ENCODE measurements at places on chromosomes 11 and 22.

DNA sequence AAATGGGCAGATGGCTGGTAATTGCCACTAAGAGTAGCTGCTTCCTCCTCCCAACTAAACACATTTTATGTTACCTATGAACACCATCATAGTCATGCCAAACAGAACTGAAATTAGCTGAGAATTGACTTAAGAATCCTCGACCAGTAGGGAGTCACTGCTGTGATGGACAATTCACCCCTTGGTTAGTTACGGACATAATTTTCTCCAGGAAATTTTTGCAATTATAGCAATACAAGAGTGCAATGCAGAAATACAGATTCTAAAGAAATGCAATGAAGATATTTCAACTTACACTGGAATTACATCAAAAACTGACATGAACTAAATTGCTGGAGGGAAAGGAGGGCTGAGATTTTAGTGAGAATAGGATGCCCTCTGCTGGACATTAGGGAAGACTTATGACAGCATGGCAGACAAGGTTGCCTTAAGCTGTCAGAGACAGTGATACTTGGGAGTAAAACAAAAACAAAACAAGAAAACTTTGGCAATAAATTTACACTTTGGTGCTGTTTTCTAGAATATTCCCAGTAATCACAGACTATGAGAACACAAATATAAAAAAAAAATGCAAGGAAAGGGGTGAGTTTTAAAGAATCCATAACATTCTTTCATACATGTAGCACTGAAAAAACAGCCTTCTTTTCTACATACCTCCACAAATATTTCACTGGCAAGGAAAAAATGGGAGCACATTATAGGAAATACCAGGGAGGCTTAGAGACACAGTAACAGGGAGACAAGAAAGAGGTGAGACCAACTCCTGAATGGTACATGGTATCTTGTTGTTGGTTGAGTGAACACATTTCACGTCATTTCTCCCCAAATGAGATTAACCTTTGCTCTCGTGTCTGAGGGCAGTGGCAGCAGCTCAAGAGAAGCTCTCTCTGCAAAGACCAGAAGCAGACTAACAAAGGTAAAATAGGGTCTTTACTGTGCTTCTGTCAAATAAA lies 11.2 kb upstream of the PPP2R1B start:
- peak; percentile 77 for DNase-seq

- DNase-seq, result peak; percentile 14
Measured at GRCh38 chr11:11141065-11141464, 212.0 kb downstream of the CSNK2A3 start.

DNA sequence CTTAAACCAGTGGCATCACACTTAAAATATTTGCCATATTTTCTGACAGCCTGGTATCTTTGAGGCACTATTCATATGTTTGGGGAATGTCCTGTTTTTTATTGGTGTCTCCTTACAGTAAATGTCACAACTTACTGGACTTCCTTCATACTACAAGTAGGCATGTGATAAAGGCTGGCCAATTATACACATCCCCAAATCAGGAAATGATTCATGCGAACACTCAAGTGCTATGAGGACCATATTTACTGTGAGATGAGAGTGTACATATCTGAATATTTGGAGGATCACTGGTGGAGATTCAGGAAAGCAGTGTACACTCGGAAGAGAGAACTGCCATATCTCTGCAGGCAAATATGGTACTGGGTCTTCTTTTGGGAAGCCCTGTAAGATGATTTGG lies 913.8 kb upstream of the CHORDC1 start:
- DNase-seq, result no peak

GRCh38 chr11:27599217-27599616 lies 92.6 kb upstream of the LIN7C start:
- DNase-seq, result no peak

- DNase-seq, result no peak
Measured at GRCh38 chr11:61650781-61651571, 29.2 kb upstream of the DAGLA start.

- DNase-seq, result peak; percentile 19
Measured at GRCh38 chr11:68383976-68384501, 71.6 kb downstream of the LRP5 start.

GRCh38 chr11:118214210-118214914 lies 10.4 kb downstream of the JAML start:
- no peak for DNase-seq

DNA sequence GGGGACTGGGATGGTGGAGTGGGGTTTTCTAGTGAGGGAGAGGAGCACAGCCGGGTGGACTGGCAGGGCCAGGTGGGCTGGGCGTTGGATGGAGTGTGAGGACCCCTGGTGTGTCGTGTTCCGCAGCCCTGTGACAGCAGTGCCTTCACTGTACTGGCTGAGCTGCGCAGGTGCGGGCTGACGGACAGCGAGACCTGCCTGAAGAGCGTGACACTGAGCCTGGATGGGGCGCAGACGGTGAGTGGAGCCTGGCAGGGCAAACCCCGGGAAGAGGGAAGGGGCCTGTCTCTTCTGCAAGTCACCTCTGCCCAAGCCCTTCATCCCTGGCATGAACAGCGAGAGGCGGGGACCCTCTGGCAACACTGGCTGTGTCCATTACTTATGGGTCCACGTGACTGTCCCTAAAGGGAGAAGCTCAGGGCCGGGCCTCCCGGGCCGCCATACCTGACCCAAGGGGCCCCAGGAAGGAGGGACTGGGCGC lies 10.0 kb downstream of the MUC5AC start:
- no peak for DNase-seq

GRCh38 chr22:37545703-37546436 lies 14.4 kb upstream of the CDC42EP1 start:
- peak; percentile 96 for DNase-seq

DNA sequence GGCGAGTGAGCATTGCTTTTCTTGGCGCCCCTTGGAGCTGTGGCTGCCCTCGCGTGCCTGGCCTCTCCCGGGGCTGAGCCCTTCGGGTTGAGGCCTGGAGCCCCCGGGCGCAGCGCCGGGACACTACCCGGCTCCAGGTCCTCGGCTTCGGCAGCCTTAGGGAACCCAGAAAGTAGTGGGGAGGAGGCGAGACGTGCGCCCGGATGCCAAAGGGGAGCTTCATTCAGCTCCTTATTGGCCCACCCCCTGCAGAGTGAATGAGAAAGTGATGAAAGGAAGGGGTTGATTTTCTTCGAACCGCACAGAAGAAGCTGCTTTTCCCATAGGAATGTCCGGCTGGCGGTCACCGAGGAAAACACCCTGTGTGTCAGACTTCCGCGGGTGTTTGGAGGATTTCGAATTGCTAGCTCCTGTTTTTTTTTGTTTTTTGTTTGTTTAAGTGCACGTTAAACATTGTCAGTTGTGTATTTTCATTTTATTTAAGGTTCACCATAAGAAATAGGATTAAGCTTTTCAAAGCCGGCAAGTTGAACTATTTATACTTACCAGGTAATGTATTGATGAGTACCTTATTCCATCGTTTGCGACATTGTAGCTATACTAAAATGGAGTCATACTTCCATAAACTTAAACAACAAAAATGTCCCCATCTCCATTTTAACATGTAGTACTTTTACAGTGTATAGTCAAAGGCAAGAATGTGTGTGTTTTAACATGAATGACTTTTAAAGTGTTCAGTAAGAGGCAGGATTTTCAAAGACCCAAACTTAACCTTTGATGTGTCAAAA lies 841 bp upstream of the EIF4G2 start:
- peak; percentile 67 for DNase-seq

GRCh38 chr11:124036666-124037065 lies 4.5 kb downstream of the OR10G7 start:
- no peak for DNase-seq

- DNase-seq, result no peak
Measured at GRCh38 chr22:37148742-37149665, 712 bp downstream of the IL2RB start.

GRCh38 chr11:1335811-1336761 lies 26.7 kb upstream of the TOLLIP start:
- DNase-seq, result peak; percentile 96

DNA sequence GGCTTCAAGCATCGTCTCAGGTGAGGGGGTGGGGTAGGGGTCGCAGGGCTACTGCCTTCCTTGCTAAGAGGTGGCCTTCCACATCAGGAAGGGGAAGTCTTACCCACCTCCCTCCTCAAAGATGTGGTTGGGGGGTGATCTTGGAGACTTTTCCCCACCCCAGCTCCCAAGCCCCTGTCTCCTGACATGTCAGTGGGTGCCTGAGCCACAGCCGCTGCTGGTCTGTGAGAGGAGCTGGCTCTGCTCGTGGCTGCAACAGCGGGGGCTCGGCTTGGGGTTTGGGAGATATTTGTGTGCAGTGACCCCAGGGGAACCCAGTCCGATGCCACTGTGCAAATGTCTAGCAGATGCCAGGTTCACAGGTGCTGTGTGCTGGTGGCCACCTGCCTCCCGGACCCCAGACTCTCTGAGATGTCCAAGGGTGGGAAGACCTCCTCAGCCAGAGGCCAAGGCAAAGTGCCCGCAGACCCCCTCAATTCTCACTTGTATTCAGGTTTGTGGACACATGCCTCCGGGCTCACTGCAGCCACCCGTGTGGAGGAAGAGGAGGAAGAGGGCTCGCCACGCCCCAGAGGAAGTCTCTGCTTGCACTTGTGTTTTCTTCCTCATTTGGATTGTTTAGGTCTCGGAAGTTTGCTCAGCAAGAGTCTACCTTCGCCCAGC lies 1.9 kb downstream of the KCNQ1 start:
- no peak for DNase-seq

DNA sequence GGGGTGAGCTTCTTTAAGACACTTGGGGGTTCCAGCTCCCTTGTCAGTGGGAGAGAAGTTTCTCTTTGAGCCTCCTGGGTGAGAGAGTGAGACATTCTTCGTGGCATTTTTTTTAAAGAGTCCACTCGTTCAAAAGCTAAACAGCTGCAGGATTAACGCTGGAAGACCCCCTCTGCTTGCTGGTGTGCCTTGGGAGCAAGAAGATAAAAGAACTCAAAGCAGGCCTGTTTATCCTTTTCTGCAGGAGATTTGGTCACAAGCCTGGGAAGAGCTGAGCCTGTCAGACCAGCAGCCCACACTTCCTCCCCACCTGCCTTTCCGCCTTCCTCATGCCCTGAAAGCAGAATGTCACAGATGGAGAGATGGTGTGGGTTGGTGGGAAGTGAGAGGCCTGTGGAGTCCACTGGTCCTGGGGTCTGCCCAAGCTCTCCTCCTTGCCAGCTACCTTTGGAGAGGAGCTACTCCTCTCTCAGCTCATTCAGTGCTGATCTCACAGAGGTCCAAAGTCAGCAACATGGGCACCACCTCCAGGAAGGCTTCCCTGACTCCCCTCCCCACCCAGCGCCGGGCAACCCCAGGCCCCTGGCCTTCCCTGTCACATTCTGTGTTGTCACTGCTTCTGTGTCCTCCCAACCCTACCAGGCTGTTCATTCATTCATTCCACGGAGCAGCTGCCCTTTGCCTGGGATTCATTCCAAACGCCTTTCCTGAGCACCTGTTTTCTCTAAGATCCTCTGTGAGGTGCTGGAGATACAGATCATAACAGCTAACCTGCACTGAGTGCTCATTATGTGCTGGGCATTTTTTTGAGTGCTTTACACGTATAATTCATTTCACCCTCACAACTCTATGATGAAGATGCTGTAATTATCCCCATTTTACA lies 6.7 kb downstream of the GDPD5 start:
- DNase-seq, result no peak

DNA sequence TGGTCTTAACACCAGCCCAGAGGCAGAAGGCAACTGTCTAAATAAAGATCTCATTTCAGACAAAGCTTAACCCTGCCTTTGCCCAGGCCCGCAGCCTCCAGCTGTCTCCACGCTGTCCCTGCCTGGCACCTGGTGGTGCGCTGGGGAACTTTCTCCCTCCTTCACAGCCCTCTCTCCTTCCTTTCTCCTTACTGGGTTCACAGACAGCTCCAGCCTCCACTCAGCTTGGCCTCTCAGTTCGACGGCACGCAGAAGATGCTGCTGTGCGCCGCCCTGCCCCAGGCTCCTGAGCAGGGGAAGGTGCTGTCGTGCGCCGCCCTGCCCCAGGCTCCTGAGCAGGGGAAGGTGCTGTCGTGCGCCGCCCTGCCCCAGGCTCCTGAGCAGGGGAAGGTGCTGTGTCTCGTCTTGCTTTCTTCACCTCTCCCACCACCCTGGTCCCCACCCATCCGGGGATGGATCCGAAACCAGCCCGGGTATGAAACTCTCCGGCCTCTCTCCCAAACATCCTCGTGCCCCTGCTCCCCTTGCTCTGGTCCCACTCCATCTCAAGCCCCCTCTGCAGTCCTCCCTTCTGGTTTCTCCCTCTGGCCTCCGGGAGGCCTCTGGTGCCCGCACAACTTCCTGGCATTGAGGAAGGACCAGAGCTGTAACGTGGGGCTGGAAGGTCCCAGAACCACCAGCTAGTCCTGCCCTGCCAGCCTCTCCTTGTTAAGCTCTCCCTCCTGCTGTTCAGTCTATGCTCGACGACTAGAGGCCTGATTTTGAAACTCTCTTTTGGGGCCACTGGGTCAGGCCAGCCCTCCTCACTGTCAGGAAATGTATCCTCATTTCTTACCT lies 22.9 kb upstream of the JAM3 start:
- DNase-seq, result no peak

- no peak for DNase-seq
Measured at GRCh38 chr11:126101251-126101929, 38.7 kb upstream of the CDON start.

- peak; percentile 41 for DNase-seq
Measured at GRCh38 chr22:21952586-21953571, at the start of gene PPM1F. Gene PPM1F (minus strand): TSS chr22:21952848. CDS start chr22:21946048, 6,800 bp downstream.

DNA sequence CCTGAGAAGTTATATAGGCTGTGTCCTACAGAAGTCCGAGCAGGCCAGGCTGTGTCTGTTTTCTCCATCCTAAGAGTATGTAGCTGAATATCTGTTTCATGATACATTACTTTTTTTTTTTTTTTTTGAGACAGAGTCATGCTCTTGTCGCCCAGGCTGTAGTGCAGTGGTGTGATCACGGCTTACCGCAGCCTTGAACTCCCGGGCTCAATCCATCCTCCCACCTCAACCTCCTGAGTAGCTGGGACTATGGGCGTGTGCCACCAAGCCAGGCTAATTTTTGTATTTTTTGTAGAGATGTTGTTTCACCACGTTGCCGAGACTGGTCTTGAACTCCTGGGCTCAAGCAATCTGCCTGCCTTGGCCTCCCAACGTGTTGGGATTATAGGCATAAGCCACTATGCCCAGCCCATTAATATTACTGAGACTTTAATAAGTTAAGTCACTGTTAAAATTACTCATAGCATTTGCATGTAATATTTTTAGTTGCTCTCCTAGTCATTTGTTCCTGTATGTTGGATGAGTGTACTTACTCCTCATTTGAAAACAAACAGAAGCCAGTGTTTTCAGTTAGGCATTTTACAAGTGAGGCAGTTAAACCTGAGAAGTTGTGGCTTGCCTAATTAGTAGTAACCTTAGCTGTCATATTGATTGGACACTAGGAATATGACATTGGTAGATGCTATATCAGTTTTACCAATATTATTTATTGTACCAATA lies 26.1 kb downstream of the DRG1 start:
- DNase-seq, result no peak

DNA sequence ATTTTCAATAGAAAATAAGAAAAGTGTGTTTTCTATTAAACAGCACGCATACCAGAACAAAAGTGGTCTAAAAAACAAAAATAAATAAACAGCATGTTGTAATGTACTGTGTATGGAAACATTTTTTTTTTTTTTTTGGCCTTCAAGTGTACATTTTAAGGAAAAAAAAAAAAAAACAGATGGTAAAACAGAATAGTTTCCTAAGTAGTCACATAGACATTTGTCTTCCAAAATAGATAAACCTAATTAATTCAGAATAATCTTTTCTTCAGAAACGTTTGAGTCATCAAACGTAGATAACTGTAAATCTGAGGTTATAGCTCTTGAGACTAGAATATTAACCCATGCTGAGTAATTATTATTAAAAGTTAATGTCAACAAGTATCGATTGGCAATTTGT lies 396 bp upstream of the CFAP300 start:
- DNase-seq, result peak; percentile 84
